ENCODE measurements at places on chromosomes 3 and 15.

DNA sequence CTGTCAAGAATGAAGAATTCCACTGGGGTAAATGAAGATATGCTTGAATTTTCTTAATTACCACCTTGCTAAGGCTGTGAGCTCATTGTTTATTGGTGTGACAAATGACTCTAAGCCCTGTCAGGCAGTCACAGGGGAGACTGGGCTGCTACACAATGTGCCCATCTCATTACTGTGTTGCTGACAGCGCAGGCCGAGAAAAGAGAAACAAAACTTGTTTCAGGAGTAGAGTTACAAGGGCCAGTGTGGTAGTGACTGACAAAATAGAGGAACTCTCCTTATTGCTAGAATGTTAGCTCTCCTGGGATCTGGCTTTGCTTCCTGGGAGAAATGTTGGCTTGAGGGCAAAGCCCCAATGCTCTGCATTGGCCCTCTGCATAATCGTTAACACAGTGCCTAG, 130.4 kb upstream of the CRBN start:
- DNase-seq = no peak

DNA sequence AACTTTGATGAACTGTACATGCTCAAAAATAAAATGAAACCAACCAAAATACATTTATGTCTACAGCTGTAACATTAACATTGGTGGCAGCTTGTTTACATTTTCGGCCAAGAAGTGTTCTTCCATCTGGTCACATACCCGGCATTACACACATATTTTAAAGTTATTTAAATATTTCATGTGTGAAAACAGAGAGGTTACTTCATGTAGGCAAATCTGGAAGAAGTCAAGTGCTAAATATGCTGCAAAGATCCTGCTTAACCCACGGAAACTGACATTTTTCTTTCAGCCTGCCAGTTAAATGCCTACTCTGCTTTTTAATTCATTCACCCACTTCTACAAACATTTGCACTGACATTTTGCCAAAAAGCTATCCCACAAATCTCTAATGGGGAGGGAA, 69.7 kb downstream of the MB21D2 start:
- peak; percentile 71 for DNase-seq

DNA sequence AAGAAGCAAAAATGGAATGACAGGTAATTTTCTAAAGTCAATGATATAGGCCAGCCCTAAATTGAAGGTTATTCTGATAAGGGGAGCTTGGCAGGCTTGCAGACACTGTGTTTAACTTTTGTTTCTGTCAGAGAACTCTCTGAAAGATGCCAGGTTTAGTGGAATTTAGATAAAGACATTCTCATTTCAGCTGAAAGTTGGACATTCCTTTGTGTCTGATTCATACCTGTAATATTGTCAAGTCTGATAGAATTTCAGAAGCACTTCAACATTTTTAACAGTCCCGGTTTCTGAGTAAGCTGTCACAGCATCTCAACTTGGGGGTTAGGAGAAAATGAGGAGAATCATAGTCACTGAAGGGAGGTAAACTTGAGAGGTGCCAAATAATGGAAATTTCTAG, 84.0 kb downstream of the DIPK2A start:
- DNase-seq = no peak

- no peak for DNase-seq
These were observed 365.0 kb upstream of the EPHA6 start for GRCh38 chr3:96449346-96449745.

DNA sequence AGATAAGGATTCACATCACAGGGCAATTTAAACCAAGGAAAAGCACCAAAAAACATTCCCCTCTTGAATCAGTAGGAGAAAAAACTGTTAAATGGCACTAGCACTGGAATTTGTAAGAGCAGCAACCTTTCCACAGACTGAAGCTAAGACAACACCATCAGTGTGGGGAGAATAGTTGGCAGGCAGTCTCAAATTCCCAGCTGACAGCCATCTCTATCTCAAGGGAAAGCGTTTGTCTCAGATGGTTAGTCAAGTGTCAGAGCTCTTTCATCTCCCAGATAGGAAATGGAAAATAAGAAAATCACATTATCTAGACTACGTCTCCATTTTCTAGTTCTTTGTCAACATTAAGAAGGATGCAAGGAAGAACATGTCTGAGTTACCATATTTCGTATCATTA, 228.7 kb downstream of the WDR72 start:
- DNase-seq = no peak

Measured in AG04450 (cell line).